ENCODE measurements at places on chromosomes 16 and 17. TPM values are rescaled to one million over a fixed set of nuclear protein-coding genes. Genes with fewer than 3 reads are reported as not detected.

Gene RPUSD1
- 34.3 TPM for total RNA-seq

Gene PRSS8
- total RNA-seq: not detected

Gene PYY
- not detected for total RNA-seq

Gene RCVRN
- not detected for total RNA-seq

Gene PRSS33
- not detected for total RNA-seq

- no peak overlapping the region for H3K27ac ChIP-seq
- H3K36me3 ChIP-seq: no peaks in the 10 kb centered on the region
- H3K4me3 ChIP-seq: no peak overlapping the region
- DNase-seq: no peak
- H3K27me3 ChIP-seq: no peaks in the 10 kb centered on the region
These were observed 13.9 kb upstream of the KRTAP17-1 start for GRCh38 chr17:41329279-41329948.

- no peak overlapping the region for H3K4me3 ChIP-seq
- no peaks in the 10 kb centered on the region for H3K27me3 ChIP-seq
- peaks cover 86% of the 10 kb centered on the region for H3K36me3 ChIP-seq
- H3K4me1 ChIP-seq: no peaks in the 10 kb centered on the region
- no peak overlapping the region for H3K27ac ChIP-seq
These were observed 25.1 kb upstream of the CDH15 start for GRCh38 chr16:89146211-89147005.

- DNase-seq: no peak
- H3K27ac ChIP-seq: no peak overlapping the region
- H3K4me3 ChIP-seq: no peak overlapping the region
- H3K4me1 ChIP-seq: no peaks in the 10 kb centered on the region
- no peaks in the 10 kb centered on the region for H3K36me3 ChIP-seq
- no peaks in the 10 kb centered on the region for H3K27me3 ChIP-seq
These were observed 25.1 kb downstream of the TBX4 start for GRCh38 chr17:61477204-61477834.

DNA sequence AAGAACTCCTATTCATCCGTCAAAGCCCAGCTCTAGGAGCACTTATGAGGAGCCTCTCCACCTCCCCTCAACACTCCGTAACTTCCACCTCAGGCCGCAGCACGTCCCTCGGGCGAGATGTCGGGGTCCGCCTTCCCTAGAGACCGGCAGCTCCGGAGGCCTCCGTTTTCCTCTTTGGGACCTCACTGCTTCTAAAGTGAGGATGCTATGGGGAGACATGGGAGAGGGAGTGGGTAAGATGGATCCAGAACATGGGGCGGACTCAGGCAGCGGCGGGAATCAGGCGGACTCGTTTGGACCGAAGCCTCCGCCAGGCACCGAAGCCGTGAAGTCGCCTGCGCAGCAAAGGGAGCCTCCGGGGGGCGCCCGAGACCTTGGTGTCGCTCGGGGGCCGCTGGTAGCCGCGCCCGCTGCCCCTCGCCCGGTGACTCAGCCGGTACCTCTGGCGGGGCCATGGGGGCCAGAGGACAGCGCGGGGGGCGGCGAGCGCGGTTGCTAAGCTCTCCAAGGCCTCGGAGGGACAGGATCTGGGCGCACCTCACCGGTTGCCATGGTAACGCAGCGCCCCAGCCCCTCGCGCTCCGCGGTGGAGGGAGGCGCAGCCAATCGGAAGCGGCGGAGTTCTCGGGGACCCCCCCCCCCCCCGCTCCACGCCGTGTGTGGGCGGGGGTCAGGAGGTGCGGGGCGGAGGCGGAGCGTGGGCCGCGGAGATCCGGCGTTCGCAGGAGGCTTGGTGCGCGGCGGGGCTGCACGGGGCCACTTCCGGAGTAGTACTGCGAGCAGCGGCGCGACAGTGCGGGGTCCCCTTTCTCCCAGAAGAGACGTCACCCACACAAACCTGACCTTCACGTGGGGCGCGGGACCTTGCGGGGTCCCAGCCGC, 1.3 kb upstream of the HIC1 start:
- no peaks in the 10 kb centered on the region for H3K36me3 ChIP-seq
- peak overlapping the region; percentile 68 for H3K4me3 ChIP-seq
- DNase-seq: peak; percentile 88
- H3K27ac ChIP-seq: peak overlapping the region; percentile 70
